Activated CD4-positive, alpha-beta memory T cell treated with anti-CD3 and anti-CD28 coated beads, Interleukin-2, amount 10 ng/mL, durations not matched to agents 7 days and 5 days (primary cell): ENCODE measurements at places on chromosomes 1 and 21.

- no peak for DNase-seq
Observed at GRCh38 chr1:19971664-19972063, 7.8 kb downstream of the PLA2G2A start.

DNA sequence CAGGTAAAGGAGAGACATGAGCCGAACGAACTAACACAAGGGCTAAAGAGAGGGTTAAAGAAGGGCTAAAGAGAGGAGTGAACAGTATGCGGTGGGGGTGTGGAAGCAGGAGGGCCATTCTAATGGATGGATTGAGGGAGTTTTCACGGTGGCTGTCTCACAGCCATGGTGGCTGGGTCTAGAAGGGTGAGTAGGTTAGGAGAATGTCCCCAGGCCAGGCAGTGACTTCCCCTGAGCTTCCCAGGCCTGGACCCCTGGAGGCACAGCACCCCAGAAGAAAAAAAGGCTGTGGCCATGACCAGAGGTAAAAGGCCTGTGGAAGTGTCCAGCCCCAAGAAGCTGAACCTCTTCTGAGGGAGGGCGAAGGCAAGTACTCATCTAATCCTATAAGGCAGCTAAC lies 3.6 kb downstream of the FNDC5 start:
- no peak for DNase-seq

- DNase-seq = no peak
Observed at GRCh38 chr1:226582966-226583365, 34.4 kb downstream of the STUM start.

DNA sequence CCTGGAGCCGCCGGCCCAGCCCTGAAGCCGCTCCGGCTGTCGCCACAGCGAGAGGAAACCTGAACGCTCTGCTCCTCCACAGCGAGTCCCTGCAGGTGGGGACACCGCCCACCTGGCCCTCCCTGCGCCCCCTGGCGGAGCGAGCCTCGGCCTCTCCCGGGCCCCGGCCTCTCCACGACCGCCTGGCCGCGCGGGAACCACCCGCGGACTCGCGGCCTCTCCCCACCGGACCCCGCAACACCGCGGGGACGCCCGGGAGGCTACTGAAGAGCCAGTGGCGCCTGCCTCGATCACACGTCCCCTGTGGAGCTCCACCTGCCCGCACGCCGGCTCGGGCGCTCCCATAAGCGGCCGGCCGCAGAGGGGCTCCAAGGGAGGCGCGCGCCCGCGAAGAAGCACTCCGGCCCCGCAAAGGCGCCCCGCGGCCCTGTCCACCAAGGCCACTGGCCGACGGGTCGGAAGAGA lies 109.6 kb downstream of the KCNN3 start:
- DNase-seq = peak; percentile 80

- DNase-seq = no peak
Observed at GRCh38 chr1:207088701-207089626, at the start of gene C4BPB. C4BPB (plus strand) TSS chr1:207088860; CDS start chr1:207089532, 672 bp downstream.
